ENCODE measurements at places on chromosomes 1 and 21.
A peak's percentile ranks its signal among the peaks of the same experiment; 100 is the strongest.

- peak; percentile 10 for DNase-seq
These were observed 365.5 kb upstream of the SGIP1 start for GRCh38 chr1:66168467-66168887.

GRCh38 chr1:208029381-208030287 is 118.7 kb upstream of the CD34 start:
- no peak for DNase-seq

GRCh38 chr1:117710710-117711109 is 104.9 kb downstream of the TENT5C start:
- DNase-seq: no peak

DNA sequence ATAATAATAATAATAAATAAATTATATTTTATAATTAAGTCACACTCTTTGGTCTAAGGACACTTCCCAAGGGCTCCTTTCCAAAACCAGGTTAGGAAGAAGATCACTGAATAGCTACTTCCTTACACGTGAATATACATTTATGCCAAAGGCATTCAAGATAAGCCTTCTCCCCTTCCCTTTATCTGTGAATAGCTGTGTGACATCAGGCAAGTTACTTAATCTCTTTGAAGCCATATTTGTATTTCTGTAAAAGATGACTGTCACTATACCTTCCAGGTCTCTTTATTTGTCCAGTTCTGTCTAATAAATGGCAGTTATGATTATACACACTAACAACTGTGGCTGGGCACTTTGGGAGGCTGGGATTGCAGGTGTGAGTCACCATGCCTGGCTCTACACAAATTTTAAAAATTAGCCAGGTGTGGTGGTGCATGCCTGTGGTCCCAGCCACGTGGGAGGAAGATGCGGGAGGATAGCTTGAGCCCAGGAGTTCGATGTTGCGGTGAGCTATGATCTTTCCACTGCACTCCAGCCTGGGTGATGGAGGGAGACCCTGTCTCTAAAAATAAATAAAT is 5.5 kb upstream of the RNF11 start:
- no peak for DNase-seq

DNA sequence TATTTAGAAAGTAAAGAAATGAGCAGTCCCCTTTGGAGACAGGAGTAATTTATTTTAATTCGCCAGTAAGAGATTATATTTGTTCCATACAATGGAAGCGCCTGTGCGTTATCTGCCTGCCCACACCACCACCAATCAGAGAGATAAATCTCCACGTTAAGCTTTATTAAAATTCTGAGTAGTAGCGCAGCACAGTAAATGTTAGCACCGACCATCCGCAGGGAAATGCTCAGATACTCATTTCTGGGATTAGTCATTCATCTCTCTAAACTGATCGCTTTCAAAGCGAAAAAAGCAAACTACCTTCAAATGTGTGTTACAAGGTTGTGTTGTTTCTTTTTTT is 1.2 kb downstream of the ETS2 start:
- DNase-seq: no peak

GRCh38 chr1:34803770-34804169 is 11.0 kb downstream of the GJA4 start:
- DNase-seq: no peak

- DNase-seq: peak; percentile 72
These were observed 41.0 kb downstream of the CRYAA start for GRCh38 chr21:43209575-43210453.

Data from urothelium cell line (cell line).